ENCODE measurements at places on chromosomes 6 and 20. TPM values are rescaled to one million over a fixed set of nuclear protein-coding genes. Genes with fewer than 3 reads are reported as not detected.
A peak's percentile ranks its signal among the peaks of the same experiment; 100 is the strongest.

DNA sequence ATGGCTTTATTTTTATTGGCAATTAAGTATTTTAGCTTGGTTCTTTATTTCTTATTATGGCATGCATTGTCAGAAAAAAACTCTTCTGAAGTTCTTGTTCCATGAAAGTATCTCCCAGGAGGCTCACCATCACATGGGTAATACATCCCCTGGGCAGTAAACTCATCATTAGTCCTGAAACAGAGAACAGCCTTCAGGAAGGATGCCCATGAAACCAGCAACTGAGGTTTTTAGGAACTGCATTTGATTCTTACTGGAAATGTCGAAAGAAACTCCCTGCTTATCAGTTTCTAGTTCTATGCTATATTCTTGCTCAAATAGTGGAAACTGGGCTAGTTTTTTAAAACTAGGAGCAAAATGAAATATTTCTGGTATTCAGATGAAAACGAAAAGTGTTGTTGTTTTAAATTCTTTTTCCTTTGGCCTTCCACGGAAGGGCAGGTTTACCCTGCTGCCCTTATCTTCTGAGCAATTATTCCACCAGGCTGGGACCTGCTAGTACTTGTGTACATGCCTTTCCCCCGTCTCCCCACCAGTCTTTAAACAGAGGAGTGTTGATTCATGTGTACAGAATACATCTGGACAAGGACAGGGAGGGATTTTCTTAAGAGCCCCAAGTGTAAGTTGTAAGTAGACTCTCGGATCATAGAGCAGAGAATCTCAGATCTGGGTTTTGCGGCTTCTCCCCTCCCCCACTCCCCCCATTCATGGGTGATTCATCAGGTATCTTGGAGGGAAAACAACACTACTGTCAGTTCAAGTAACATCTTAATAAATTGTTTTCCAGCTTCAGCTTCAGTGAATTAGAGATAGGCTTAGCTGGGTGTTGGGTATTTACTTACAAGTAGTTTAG, 81.5 kb downstream of the RTN4IP1 start:
- peak; percentile 76 for DNase-seq

GRCh38 chr6:118489990-118490389, 58.1 kb upstream of the PLN start:
- DNase-seq = no peak

- no peak for DNase-seq
These were observed 58.5 kb upstream of the SLC22A16 start for GRCh38 chr6:110534731-110535492.

DNA sequence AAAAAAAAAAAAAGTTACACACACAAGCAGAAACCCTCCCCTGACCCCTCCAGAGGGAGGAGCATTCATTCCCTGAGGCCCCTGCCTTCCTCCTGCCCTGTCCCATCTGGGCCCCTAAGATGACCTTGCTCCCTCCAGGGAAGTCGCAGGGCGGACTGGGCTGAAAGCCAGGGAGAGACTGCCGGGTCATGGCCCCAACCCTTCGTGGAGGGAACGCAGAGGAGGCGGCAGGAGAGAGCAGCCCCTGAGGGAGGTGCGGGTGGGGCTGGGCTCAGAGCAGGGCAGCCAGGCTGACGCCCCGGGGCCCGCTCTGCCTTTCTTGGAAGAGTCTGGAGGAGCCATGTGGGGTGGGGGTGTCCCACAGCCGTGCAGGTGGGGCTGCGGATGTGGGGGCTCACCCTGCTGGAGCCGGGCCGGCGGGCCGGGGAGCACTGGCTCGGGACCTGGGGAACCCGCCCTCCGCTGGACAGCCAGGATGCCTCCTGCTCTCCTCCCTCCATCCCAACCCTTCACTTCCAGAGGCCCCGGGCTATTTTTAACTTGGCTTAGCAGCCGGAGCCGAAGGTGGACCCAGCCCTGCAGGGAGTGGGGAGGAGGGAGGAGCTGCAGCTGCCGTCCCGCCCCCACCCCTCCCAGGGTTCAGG, 15.0 kb upstream of the ABHD16B start:
- DNase-seq = peak; percentile 75

- no peak for DNase-seq
These were observed 50.8 kb downstream of the SMPDL3A start for GRCh38 chr6:122839906-122840305.

DNA sequence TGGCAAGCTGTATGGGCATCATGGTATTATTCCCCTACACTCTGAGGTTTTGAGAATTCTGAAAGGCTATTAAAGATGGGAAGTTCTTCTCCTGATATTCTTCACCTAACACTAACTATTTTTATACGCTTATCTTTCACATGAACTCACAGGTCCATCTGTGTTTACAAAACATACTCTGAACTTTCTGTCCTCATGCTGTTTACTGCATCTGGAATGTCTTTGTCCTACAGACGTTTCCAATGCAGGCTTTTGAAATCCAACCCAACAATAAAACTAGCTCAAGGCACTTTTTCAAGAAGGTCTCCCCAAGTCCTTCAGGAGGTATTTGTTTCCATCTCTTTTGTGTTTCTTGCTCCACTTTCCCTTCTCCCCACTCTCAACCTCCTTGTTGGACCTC, 60.5 kb upstream of the MLIP start:
- no peak for DNase-seq

GRCh38 chr6:16729183-16729691, 32.0 kb downstream of the ATXN1 start:
- peak; percentile 95 for DNase-seq

GRCh38 chr20:58377766-58378401, 11.1 kb upstream of the VAPB start:
- no peak for DNase-seq

DNA sequence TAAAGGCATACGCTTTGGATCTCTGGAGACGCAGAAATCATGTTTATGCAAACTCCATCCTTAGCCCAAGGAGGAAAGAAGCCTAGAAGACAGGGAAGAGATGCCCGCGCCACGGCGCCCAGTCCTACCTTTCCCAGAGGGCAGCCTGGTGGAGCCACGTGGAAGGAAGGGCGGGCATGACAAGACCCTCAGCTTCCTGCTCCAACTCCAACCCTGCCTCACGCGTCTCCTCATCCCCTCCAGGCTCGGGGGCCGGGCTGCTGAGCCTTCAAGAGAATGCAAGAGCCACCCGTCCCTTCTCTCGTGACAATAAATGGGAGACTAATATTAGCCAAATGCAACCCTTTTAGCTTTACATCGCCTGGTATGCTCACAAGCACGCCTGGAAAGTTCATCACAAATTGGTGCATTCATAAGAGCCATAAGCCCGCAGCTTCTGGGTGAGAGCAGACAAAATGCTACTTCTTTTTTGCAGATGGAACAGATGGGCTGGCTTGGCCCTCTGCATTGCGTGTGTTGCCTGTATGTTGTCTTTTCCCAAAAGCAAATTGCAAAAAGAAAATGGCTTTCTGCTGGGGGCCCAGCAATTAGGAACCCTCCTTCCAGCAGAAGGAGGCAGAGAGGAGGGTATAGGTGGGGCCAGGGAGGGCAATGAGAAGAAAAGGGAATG, 8.2 kb upstream of the NTSR1 start:
- no peak for DNase-seq

DNA sequence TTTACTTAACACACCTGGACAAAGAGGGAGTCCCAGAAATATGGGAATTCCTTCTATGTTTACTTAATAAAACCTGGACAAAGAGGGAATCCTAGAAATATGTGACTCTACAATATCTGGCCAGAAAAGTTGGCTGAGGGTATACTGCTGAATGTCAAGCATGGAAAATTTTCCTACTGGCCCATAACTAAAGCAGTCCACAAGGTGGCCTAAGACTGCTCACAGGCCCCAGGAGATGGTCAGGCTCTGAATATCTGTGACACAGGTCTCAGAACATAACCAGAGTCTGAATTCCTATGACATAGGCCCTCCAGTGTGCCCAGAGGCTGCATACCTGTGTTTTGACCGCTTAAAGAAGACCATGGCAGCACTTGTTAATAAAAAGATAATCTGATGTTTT, 578.2 kb upstream of the NRSN1 start:
- DNase-seq = peak; percentile 3

DNA sequence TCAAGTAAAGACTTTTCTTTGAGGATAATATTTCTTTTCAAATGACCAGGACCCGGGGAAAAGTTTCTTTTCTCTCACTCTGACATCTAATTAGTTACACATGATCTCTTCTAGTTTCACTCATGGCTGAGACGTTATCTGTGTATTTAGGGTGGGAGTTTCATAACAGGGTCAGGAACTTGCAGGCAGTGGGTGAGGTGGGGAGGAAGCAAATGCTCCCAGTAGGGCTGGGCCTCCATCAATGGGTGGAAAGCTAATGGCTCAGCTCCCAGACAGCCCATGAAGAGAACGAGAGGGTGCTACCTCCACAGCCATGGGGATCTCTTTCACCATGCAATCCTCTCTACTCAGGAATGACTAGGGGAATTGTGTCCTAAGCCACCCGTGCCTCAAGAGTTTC, 119.3 kb downstream of the F13A1 start:
- no peak for DNase-seq

DNA sequence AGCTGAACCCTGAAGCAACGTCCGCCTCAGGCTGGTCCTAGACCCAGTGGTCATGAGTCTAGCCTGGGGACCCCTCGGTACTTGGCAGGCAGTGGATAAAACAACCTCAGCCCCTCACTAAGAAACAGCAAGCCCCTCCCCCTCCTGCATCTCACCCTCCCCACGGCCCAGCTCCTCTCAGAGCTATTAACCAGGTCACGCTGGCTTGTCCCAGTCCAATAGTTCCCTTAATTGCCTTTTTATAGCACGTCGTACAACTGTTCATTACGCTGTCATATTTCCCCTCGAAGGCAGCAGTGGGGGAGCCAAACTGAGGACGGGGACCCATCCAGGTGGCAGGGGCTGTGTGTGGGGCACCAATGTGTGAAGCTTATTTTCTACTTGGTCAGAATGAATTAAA, 8.6 kb upstream of the SLC32A1 start:
- DNase-seq = no peak

- no peak for DNase-seq
These were observed 43.3 kb downstream of the EZR start for GRCh38 chr6:158775832-158776231.

- no peak for DNase-seq
These were observed 180.7 kb upstream of the HS3ST5 start for GRCh38 chr6:114523508-114523907.

GRCh38 chr6:142339113-142339512, 37.3 kb downstream of the ADGRG6 start:
- DNase-seq = no peak

GRCh38 chr6:70124443-70124842, 178.4 kb downstream of the COL9A1 start:
- no peak for DNase-seq

DNA sequence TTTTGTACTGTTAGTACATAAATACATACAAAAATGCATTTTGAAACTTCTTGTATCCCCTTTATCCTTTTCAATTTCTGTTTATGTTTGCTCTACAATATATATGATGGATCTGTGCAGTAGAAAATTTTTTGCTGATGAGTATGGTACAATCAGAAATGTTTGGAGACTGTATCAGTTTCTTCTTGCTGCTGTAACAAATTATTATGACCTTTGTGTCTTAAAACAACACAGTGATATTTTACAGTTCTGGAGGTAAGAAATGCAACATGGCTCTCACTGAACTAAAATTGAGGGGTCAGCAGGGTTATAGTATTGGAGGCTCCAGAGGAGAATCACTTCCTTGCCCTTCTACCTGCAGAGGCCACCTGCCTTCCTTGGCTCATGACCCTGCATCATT, 184.4 kb downstream of the EYA2 start:
- no peak for DNase-seq

DNA sequence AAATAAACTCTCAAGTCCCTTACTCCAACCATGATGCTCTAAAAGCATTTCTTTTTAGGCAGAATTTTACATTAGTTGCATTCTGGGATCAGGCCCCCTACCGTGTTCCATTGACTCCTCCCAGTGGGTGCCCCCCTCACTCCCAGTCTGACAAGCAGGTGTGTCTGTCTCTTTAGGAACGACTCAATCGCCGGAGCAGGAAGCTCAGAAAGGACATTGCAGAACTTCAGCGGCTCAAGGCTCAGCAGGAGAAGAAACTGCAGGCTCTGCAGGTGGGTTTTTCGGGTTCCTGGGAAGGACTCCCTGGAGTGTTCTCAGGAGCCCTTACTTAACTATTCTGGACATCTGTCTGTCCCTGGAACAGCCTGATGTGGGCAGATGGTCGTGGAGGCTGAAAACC, 9.9 kb downstream of the TRIM40 start:
- no peak for DNase-seq

- DNase-seq = peak; percentile 58
These were observed at the start of gene ZSCAN23 for GRCh38 chr6:28443112-28443773. ZSCAN23 (minus strand) TSS chr6:28443491; CDS start chr6:28436266, 7,225 bp downstream.

DNA sequence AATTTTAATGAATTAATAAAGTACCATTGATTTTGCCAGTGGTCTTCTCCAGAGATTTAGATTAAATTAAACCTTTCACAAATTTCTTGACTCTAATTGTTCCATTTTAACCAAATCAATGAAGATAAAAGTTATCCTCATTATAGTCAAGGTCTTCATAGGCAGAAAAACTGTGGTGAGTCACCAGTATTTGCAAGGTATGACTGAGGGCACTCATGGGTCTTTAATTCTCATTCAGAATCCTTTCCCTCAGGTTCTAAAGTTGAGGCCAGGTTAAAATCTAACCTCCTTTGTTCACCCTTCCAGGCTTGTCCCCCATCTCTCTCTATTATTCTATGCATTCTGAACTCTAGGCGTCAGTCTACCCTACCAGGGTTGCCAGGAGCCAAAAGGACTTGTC, 93.9 kb downstream of the JAG1 start:
- DNase-seq = no peak

DNA sequence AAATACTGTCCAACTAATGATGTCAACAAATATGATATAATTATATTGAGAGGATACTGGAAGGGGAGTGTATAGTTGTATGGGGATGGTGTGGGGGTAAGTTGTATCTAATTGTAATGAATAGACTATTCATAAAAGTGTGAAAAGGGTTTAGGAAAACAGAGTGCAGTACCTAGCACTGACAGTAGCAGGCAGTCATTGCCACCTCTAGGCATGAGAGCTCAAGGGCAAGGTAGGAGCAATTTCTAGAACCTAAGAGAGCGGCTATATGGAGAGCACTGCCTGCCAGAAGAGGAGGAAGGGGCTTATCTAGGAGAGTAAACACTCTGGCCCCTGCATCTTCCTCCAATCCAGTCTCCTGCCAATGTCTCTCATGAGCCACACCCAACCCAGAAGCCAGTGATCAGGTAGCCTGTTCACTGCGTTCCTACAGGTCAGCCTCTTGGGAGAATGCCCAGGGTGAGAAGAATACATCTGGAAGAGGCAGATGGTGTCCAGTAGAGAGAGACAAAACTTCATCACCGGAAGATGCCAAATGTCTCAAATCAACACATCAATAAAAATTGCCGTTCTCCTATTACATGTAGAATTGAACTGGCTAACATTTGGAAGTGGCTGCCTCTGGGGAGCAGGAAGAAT, 200.0 kb downstream of the LY86 start:
- no peak for DNase-seq

GRCh38 chr6:42873313-42873712, 6.1 kb upstream of the RPL7L1 start:
- DNase-seq = no peak

- no peak for DNase-seq
These were observed 83.3 kb downstream of the PLCB1 start for GRCh38 chr20:8215361-8215781.

ZFP57 gene
- not detected for polyA plus RNA-seq

BTN1A1 gene
- 0.12 TPM for polyA plus RNA-seq

DOK5 gene
- polyA plus RNA-seq = not detected

KCNK16 gene
- not detected for polyA plus RNA-seq

BPIFB4 gene
- 0.09 TPM for polyA plus RNA-seq

Data from HepG2 (cell line).